ENCODE measurements at places on chromosomes 7 and 10. TPM values are rescaled to one million over a fixed set of nuclear protein-coding genes. Genes with fewer than 3 reads are reported as not detected.

The PIK3AP1 gene
- 6.5 TPM for total RNA-seq

The ADRA2A gene
- total RNA-seq = 0.19 TPM

The PDIA4 gene
- 35.3 TPM for total RNA-seq

The CDNF gene
- total RNA-seq = 1.7 TPM

The LRRC4 gene
- total RNA-seq = 3.9 TPM
